Activated T-helper 1 cell treated with anti-CD3 and anti-CD28 coated beads, Interleukin-12 subunit alpha, Interleukin-12 subunit beta, Interleukin-2, Interleukin-4 antibody, amounts not matched to agents 30 ng/mL and 10 ng/mL and 1 ng/mL, durations not matched to agents 14 hours and 24 hours and 36 hours (primary cell): ENCODE measurements at places on chromosomes 3 and 15.

DNA sequence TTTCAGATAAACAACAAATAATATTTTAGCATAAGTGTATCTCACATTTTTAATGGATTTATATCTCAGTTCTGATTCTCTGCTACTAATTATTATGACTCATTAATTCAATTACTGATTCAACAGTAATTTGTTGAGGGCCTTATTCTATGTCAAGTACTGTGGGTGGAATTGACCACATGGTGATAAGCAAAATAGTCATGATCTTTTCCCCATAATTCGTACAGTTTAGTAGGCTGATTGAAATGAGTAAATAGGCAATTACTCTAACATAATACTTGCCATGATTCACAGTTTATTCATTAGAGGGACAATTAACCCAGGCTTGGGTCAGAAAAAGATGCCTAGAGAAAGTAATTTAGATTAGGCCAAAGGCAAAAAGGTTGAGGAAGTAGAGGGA is 60.9 kb upstream of the SLC4A7 start:
- no peak for DNase-seq

DNA sequence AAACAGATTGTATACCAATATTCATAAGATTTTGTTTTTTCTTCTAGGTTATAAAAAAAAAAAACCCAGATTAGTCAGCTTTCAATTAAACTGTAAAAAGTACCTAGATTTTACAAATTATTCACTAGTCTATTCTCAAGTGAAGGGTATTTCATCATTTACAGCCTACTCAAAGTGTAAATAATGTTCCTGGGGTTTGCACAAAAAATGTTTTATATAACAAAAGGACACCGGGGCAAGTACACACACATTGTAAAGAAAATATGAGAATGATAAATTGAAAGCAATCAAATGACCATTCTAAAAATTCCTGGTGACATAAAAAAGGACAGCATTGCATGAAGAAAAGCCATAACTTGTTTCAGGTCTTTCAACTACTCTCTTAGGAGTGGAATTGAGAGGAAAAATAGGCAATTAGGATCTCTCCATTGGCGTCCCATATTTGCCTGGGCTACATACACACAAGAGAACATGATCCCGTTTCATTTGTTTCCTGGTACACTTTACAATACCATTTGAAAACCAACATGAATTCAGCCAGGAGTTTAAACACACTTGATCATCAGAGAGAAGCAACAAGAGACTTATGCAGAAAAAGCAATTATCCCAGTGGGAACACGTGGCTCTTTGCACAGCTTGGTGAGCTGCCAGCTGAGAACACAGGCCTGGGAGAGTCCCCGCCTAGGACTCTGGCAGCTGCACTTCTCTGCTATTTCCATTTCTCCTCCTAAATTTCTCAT is 1039.2 kb downstream of the ROBO1 start:
- no peak for DNase-seq

DNA sequence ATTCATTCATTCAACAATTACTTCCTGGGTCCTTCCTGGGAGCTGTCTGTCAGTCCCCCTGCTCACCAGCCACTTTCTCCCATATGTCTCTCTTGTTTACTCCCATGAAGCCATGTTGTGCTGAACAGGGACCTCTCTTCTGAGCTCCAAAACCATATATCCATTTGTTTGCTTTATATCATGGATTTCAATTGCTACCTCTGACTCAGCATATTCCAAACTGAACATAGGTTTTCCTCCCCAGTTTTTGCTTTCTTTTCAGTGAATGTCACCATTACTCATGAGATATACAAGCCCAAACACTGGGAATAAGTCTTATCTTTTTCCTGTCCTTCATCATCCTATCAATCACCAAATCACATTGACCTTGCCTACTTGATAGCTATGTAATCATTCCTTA is 152.5 kb upstream of the P2RY1 start:
- no peak for DNase-seq

DNA sequence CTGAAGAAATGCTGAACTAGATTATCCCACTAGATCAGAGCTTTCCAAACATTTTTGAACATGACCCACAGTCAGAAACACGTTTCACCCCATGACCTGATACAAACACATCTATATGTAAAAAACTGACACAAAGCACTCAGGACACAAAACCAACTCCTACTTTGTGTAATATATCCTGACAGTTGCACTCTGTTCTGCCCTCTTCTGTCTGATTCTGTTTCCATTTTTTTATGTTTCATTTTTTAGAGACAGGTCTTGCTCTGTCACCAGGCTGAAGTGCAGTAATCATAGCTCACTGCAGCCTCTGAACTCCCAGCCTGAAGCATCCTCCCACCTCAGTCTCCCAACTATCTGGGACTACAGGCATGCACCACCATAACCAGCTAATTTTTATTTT is 15.8 kb upstream of the RFTN1 start:
- DNase-seq: no peak

GRCh38 chr15:48046813-48047438 is 73.9 kb upstream of the SLC24A5 start:
- DNase-seq: no peak

DNA sequence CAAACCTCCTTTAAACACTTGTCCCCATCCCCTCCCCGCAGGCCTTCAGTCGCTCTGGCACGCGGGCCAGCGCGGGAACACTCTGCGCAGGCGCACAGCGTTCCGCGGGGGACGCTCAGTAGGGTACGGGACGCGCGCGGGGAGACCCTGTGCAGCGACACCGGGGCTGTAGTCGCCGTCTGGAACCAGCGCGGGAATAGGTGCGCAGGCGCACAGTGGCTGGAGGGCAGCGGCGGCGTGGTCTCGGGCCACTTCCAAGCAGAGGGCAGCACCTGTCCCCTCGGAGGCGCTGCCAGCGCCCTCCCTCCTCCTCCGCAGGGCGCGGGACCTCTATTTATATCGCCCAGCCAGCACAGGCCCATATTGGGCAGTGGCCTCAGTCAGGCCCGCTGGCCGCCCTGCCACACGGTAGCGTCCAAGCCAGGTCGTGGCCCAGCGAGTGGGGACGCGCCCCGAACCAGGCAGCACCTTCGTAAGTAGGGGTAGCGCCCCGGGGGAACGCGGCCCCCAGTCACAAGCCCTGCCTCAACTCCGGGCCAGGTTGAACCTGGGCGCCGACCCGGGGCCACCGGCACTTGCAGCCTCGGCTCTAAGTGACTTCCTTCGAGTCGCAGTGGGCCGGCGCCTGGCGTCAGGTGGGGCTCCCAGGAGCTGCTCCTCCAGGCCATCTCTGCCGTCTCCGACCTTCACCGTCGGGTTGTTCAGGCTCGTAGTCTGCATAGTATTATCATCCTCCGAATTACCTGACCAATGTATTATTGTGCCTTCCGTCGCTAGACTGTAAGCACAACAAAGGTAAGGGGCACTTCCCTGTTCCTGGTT is at the start of gene KBTBD12:
Gene KBTBD12 (plus strand): TSS at position 118 of the 822 bp plus-strand sequence. CDS start 7,830 bp downstream, outside the sequence.
- DNase-seq: no peak

DNA sequence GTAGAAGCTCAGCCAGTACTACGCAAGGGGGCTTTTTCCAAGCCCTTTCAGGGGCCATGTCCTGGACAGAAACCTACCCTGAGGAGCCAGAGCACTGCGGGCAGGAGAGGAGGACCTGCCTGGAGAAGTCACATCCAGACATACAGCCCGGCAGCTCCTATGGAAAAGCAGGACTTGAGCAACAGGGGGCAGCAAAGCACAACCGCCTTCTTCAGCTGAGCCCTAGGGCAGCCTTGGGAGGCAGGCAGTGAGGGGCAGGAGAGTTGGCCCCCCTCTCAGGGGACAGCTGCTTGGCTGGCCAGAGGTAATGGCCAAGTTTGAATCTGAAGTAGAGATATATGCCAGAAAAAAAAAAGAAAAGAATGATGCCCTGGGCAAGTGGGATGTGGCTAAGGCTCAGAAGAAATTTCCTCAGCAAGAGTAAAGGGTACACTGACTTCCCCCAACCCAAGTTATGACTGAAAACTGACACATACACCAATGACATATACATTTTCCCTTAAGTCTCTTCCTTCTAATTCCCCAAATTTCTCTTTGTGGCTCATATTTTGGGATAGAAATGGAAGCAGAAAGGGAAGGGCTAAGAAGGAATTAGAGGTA is 56.9 kb downstream of the CYP19A1 start:
- no peak for DNase-seq

DNA sequence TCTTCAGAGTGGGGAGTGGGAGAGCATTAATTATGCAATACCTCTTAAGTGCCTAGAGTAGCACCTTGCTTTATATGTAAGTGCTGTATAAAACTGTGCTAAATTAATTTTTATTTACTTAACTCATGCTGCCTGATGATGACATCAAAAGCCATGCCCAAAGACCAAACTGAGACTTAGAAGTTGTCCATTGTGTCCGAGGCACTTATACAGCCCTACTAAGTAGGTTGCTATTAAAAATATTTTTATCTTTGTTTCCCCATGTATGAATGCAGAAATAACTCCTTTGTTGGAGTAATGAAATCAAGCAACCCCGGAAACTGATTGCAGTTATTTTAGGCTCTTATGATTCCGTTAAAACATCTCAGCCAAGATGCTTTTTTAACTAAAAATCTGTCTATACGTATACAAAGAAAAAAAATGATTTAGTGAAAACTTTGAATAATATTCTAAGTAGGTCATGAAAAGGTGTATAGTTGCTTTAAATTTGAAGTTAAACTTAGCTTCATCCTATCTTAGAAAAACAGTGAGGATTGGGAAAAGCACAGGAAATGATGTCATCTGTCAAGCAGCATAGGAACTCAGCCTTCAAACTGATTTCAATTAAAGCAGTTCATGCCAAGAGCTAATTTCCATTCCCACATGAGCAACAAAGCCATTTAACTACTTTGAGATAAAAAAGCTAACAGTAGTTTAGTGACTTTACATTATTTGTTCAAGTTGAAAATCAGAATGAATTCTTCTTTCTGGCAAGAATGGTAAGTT is 43.0 kb downstream of the FBN1 start:
- no peak for DNase-seq

DNA sequence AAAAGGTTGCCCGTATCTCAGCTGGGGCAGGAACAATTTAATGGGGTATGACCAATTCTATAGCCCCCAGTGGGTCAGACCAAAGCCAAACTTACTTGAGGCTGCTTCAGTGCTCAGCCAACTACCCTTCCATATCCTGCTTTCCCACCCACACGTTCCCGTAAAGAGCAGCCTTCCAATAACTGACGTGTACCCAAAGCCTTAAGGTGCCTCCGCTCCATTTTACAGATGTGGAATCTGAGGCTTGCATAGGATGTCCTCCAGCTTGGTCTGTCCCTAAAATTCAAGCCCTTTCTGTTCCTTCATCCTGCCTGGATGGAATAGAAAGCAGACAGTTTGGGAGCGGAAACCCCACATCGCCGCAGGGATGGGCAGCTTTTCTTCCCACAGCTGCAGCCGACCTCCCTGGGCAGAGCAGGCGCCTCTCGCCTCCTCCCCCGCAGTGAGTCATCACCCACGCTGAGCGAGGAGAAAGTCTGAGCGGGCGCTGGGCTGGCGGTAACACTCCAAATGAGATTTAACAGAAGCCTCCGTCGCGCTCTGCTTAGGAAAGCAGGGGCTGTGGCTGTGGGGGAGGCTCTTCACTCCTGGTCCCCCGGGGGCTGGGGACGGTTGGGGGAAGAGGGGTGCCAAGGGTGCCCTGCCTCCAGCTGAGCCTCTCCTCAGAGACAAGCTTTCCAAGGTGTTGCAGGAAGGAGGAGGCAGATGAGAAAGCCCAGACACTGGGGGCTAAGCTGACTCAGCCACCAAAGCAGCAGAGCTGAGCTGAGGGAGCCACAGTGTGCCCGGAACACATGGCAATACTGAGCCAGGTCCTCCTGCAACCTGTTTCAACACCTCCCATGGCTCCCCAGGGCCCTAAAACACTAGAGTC is 57.8 kb upstream of the HRH1 start:
- peak; percentile 39 for DNase-seq

DNA sequence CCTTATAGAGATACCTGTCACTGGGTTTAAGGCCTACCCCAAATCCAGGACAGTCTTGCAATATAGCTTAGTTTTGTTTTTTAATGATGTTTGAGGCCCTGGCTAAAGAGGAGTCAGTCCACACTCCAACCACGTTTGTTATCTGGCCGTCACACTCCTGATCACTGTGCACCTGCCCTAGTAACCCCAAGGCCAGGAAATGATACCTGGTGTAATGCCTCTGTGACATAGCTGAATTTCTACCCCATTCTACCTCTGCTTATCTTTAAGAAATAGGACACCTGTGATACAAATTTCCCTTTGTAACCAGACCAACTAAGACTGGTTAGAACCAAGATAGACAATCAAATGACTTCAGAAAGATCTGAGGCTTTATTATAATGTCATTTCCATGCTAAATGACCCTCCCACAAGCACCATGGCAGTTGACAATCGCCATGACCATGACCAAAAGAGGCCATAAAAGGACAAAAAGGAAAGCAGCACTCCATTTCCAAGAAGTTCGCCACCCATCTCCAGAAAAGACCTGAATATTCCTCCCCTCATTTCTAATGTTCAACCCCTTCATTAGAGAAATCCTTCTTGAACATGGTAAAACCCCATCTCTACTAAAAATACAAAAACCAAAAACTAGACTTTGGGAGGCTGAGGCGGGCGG is 4.8 kb upstream of the RTP3 start:
- DNase-seq: no peak

DNA sequence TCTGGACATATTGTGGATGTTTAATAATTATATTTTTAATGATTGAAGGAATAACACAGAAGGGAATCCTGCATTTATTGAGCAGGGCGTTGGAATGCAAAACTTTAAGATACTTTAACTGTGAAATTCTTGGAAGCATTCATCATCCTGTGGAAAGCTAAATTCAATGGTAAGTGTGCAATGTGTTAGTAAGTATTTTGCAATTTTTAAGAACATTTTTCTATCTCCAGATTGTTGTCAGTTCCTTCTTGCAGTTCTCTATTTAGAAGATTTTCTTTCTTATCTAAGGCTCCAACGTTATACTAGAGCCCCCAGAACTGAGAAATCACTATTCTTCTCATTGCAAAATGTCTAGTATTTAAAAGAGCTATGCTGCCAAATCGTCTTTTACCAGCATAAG is 132.2 kb upstream of the TSC22D2 start:
- DNase-seq: no peak

DNA sequence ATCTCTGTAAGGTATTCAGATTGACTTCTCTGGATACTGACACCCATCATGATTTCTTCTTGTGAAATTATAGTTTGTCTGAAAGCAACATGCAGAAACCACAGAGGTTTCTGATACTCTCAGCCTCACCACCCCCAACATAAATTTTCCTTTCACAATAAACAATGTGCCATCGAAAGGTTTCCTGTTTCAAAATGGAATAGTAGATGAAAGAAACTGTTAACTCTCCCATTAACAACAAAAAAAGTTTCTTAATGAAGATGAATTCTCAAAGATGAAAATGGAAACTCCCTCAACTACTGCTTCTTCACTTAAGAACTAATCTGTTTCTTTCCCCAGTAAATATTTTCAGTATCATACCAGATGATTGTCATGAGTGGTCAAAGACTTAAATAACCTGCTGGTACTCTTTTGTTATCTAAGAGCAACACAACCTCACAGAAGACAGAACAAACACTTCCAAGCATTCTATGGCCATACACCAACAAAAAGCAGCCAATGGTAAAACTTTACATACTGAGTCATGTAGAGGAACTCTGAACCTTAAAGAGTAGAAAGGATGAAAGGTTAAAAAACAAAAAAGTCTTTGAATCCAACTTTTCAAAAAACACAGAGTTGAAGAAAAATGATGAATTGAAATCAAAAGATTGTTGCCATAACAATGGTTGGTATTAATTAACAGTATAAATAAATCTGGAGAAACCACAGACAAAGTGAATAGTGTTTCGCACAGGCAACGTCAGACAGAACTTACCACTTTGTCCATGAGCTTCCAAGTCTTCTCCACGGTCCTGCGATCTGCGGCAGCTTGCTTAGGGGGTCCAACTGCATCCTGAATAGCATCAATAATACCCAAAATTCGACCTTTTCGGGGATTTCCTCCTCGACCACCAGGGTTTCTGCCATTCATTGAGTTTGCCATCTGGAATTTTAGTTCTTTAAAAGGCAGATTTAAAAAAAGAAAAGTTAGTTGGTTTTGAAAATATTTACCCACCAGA is 1.9 kb downstream of the CBLB start:
- DNase-seq: no peak
